IPS DF 6.9 (cell line): ENCODE measurements at places on chromosomes 3 and 15.

GRCh38 chr15:65292938-65293518, 2.8 kb upstream of the RNU5A-1 start:
- no peak for DNase-seq

DNA sequence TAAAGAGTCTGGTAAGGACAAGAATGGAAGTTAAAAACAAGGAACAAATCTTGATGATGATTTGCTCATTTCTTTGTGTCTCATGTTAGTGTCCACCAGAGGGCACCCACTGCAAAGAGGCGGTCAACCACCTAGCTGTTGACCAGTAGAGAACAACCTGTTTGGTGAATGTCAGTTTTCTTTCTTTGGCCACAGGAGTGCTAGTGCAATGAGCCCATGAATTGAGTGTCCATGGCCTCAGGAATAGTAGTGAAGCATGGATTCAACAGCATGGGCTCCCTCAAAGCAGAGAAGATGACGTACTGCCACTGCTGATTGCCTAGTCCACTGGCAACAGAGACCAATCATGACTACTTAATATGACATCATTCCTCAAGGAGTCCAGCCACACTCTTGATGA, 10.7 kb upstream of the CNTN6 start:
- DNase-seq = no peak

GRCh38 chr3:9994086-9994844, 7.6 kb upstream of the EMC3 start:
- DNase-seq = no peak

GRCh38 chr3:4407941-4408340, 59.1 kb downstream of the SUMF1 start:
- no peak for DNase-seq

GRCh38 chr3:52057812-52058495, 1.6 kb upstream of the DUSP7 start:
- DNase-seq = no peak

- peak; percentile 67 for DNase-seq
Measured at GRCh38 chr3:122890077-122890719, 95.3 kb downstream of the SLC49A4 start.

DNA sequence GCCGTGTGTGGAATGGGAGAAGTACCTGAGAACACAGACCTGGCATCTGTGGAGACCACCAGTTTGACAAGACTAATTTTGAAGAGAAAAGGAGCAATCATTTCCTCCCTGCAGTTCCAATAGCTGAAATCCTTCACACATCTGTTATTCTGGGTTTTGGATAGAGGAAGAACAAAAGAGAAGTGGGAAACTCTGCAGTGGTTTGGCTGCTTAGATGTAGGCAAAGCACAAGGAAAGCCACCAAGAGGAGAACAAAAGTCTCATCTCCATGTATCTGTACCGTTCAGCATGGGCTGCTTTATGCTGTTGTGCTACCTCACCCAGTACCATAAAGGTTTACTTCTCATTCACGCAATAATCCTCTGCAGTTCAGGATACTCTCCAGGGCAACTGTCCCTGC, 153.1 kb upstream of the COL8A1 start:
- DNase-seq = no peak

GRCh38 chr3:45185052-45185451, 38.9 kb upstream of the CDCP1 start:
- no peak for DNase-seq

DNA sequence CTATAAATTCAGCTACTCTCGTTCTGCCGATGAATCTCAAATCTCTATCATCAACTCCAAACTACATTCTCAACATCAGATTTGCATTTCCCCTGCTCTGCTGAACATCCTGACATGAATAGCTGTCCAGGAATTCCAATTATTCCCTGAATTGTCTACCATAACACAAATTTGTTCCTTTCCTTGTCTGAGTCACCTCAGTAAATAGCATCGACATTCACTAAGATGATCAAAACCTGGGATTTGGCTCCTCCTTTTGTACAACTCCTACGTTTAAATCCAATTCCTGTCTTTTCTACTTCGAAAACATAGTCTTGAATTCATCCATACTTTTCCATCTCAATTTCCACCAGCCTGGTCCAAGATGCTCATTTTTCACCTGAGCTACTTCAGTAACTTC, 107.0 kb downstream of the GREM1 start:
- no peak for DNase-seq

DNA sequence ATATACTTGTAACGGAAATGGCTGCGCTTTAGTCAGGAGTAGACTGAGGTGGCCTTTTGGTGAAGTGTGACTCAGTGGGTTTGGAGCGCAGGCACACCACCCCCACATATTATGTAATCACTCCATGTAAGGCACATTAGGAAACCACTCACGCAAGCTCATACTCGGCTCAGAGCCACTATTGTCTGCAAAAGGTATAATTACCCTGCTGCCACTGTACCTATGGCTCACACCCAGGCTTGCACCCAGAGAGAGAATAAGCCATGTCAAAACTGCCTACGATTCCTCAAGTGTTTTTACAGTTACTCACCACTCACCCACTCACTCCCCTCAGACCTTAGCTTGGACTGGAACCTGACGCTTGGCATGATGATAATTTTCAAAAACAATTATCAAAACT, 611.9 kb upstream of the CCDC54 start:
- no peak for DNase-seq

- DNase-seq = no peak
Measured at GRCh38 chr3:8571256-8571655, 69.6 kb downstream of the LMCD1 start.

DNA sequence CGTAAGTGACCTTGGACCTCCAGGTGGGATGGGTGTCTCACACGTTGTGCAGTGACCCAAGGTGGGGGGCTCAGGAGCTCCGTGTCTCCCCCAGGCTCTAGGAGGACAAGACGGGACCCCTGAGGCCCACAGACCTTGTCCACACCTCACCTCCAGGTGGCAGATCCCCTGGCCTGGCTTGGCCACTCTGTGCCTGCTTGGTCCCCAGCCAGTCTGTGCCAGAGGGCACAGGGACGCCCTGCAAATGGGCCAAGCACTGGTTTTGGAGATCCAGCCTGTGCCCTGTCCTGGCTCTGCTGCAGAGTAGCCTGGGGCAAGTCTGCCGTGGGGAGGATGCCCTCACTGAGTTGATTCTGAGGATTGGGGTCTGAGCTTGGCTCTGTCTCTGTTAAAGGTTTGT, 14.0 kb downstream of the SLC6A6 start:
- DNase-seq = no peak

GRCh38 chr3:4514916-4515315, 21.8 kb downstream of the ITPR1 start:
- no peak for DNase-seq

GRCh38 chr3:177516158-177517011, 319.1 kb upstream of the TBL1XR1 start:
- no peak for DNase-seq

GRCh38 chr3:172185907-172186306, 146.5 kb downstream of the FNDC3B start:
- no peak for DNase-seq

GRCh38 chr15:54187325-54187724, 209.1 kb downstream of the UNC13C start:
- DNase-seq = no peak

GRCh38 chr15:56648311-56648710, 85.0 kb downstream of the ZNF280D start:
- DNase-seq = no peak

DNA sequence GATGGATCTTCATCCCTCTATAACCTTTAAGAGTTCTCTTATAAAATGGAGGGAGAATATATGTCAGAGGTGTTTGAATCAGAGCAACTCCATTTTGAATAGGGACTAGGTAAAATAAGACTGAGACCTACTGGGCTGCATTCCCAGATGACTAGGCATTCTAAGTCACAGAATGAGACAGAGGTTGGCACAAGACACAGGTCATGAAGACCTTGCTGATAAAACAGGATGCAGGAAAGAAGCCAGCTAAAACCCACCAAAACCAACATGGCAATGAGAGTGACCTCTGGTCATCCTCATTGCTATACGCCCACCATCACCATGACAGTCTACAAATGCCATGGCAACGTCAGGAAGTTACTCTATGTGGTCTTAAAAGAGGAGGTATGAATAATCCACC, 211.0 kb downstream of the GBE1 start:
- no peak for DNase-seq

- DNase-seq = no peak
Measured at GRCh38 chr3:43727930-43728329, 37.2 kb downstream of the ABHD5 start.

DNA sequence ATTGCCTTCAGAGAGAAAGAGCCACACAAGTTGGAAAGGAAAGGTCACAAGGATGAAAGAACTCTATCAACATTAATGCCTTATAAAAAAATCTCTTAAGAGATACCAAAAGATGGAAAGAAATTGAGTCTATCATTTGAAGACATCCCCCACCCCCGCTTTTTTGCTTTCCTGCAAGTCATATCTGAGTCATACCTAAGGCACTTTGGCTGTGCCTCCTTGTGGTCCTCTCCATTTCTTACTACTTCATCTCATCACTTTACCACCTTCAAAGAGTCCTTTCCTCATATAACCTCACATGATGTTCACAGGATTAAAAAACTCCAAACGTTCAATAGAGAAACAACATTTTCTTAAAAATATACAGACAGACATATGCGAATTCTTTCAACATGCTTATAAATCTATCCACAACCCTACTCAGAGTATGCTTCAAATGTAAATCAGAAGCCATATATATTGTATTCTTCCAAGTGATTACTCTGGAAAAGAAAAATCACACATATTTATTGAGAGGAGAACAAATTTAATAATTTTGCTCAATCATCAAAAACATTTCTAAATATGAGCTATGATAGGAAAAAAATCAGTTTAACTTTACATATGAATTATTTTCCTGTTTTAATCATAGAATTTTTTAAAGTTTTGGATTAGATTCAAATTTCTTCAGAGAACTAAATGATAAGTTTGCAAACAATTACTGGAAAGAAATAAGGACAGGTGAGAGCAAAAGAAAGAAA, 1003.9 kb upstream of the CFAP20DC start:
- DNase-seq = no peak

DNA sequence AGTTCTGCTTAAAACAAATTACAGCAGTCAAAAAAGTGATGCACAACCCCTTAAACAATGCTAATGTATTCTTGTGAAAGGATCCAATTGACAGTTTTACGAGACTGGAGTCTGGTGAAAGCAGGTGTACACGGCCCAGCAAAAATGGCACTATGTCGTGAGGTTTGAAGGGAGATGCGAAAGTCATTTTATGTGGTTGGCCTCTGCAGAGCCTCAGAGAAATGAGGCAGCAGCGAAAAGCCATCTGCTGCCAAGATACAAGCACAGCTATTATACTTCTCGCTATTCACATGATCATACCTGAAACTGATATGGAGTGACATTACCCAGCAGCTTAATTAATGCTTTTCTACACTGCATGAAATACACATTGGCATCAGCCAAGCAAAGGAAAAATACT, 36.4 kb downstream of the MECOM start:
- no peak for DNase-seq

DNA sequence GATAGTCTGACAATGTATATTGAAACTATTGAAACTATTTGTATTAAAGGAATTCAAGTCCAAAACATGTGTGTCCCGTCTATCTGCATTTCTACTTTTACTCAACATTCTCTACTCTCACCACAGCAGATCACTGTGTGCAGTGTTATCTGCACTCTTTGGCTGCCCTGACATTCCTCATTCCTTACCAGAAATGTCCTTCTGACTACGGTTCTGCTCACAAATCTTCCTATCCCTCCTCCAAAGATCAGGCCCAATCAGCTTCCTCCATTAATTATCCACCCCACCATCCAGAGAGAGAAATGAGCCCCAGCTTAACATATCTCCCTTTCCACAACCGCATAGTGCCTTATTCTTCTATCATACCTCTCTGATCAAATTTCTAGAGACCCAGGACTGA, 94.7 kb downstream of the TBL1XR1 start:
- no peak for DNase-seq

GRCh38 chr3:62700357-62700756, 174.9 kb downstream of the CADPS start:
- DNase-seq = no peak

GRCh38 chr3:43919029-43919428, 228.3 kb downstream of the ABHD5 start:
- no peak for DNase-seq

DNA sequence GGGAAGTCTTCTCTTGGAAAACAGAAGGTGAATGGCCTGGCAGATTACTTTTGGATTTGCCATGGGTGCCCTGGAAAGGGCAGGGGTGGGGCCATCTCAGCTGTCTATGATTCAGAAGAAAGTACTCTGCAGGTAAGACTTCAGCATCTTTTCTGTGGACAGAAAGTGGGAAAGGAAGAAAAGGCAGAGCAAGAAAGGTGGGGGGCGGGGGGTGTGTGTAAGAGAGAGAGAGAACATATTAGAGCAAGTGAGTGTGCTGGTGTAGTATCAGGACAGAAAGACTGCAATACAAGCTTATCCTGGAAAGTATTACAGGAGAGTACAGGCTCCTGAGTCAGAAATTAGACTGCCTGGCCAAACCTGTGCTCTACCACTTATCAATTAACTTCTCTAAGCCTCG, 5.5 kb downstream of the TAGLN3 start:
- DNase-seq = no peak

DNA sequence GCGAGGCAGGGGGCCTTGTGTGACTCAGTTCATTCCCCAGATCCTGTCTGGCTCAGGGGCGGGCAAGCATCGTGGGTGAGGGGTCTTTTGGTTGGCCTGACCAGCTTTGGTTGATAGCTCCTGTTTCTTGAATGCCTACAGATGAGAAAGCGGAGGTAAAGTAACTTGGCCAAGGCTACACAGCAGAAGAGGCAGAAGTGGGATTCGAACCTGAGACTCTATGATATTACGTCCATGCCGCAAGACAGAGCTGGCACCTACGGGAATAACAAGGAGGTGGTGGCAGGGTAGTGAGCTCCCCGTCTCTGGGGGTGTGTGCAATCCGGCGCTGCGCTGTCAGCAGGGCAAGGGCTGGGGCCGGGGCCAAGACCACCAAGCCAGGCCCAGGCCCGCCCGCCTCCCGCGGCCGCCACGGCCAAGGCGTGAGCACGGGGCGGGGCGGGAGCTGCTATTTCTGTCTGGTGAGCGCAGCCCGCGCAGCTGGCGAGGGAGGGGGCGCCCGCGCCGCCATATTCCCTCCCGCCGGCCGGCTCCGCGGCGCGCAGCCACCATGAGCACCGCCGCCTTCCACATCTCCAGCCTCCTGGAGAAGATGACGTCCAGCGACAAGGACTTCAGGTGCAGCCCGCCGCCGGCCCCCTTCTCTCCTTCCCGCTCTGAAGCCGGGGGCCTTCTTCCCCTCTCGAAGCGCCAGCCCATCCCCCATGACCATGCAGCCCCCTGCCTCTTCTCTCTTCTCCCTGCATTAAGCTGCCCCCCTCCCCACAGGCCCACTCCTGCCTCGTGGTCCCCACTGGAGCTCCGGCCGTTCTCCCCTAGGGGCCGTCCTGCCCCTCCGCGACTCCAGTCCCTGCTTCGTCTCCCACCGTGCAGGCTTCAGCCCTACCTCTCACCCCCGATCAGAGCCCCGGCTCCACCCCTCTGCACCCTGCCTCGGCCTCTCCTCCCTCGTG, at the start of gene CAND2:
TSS of gene CAND2 (plus strand) at position 510 of the 953 bp plus-strand sequence. CDS start at position 551, 41 bp downstream.
- DNase-seq = no peak

DNA sequence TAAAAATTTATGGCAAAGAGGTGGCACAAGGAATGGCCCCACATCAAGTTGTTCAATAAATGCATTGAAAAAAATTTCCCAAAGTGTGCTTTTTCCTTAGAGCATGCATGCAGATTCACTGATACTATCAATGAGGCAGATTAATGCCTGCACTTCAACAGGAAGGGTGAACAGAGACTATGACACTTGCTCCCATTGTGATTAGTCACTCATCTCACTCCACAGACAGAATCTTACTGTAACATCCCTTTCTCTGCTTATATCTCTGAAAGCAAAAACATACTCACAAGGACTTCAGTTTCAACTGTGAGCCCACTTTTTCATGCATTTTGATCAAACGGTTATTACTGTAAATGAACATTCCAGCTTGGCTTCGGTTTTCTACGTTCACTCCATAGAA, 60.9 kb downstream of the MORC1 start:
- DNase-seq = no peak
